ENCODE measurements at places on chromosomes 3 and 15.
A peak's percentile ranks its signal among the peaks of the same experiment; 100 is the strongest.

DNA sequence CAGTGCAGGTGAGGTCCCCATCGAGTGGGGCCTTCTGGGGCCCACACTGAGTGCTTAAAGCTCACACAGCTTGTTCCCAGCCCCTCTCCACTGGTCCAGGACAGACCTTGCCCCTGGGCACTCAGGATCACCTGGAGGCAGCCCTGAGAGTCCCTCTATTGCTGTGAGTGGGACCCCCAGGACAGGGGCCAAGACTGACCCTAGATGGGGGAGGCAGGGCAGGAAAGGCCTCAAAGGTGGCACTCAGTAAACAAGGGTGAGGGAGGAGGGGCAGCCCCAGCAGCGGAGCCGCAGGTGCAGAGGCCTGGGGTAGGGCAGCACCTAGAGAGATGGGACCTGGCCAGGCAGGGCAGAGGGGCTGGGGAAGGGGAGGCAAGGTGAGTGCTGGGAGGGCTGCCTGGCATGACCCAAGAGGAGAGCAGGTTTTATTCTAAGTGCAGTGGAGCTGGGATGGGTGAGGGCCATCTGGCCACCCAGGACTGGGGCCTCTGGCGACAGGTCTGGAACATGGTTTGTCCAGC lies 27.9 kb downstream of the CFAP100 start:
- DNase-seq, result no peak

DNA sequence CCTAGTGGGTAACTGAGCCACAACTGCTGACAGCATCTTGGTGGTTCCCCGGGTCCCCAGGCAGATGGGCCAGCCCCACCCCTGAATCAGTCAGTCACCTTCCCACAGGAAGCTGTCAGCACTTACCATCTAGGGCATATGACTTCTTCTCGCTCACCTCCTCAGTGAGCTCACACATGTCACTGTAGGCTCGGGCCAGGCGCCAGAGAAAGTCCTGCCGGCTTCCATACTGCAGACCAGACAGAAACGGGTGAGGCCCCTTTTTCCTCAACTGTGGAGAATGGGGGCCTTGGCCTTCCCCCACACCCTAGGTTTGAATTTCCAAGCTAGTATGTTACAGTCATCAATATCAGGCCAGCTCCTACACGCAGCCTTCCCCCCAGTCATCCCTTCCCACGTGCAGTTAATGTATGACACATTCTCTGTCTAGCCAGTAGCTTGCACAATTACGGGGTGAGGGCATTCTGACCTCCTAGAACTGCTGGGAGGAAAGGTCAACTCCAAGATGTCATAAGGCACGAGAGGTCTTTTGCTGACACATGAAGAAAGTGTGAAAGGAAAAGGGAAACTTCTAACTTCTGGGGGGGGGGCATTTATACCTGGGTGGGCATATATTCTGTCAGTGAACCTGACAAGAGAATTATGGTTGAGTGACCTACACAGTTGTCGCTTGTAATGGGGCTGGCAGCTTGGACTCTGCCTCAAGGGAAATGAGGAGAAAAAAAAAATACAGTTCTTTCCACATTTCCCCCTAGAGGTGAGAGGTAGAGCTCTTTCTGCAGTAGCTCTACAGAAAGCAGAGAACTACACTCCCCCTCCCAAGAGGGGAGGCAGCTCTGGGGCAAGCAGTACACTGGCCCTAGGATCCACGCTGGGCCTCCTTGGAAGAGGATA lies 10.9 kb downstream of the RMDN3 start:
- no peak for DNase-seq

GRCh38 chr15:98400120-98400519 lies 248.2 kb upstream of the IGF1R start:
- no peak for DNase-seq

DNA sequence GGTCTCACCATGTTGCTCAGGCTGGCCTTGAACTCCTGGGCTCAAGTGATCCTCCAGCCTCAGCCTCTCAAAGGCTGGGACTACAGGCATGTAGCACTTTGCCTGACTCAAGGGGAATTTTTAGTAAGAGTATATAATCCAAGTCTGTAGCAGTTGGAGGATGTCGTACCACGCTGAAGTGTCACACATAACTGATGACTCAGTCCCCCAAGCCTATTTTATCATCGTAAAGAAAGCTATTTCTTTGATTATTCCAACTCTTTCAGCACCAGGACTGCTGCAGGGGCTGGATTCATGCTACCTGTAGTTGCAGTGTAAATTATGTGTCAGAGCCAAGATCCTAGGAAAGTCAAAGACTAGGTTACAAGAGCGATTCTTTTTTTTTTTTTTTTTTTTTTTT lies 1.4 kb upstream of the PRKCI start:
- no peak for DNase-seq

GRCh38 chr3:19002606-19003005 lies 145.7 kb upstream of the KCNH8 start:
- no peak for DNase-seq

DNA sequence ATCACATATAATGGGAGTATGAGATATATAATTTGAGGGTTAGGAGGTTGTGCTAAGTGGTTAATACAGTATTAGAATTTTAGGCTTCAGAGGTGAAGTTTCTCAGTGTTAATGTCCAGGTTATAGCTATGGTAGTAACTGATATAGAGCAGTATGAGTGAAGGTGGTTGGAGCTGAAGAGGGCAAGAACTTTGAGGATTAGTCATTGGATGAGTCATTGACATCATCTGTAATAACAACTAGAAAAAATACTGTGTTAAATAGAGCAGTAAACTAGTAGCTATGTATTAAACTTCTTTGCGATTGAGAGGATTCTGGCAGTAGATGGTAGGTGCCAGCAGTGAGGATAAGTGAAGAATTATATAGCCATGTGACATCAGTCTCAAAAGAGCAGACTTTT lies 47.5 kb upstream of the EIF3J start:
- peak; percentile 19 for DNase-seq

DNA sequence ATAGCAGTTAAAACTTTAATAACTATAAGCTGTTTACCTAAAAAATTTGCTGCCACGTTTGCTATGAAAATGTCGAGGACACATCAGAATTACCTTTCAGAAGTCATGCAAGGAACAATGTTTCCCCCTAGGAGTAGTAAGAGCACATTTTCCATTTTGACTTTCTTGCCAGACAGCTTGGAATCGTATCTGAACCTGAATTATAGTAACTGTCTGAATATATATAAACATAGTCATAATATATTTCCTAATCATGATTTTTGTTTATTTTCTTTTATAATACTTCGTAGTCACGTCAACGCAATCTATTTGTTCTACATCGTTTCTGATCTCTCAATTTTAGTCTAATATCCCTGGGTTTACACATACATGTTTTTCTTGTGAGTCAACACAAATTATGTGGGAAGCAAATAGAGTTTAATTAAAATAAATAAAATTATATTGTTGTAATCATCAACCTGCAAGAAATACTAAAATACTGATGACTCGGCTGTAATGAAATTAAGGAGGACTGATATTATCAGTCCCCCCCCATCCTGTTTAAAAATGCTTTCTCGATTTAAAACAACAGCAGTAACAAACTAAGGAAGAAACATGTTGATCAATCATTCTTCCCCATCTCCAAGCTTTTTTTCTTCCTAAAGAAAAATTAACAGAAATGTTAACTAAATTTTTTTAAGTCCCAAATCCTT lies 78.4 kb downstream of the MME start:
- DNase-seq, result no peak

DNA sequence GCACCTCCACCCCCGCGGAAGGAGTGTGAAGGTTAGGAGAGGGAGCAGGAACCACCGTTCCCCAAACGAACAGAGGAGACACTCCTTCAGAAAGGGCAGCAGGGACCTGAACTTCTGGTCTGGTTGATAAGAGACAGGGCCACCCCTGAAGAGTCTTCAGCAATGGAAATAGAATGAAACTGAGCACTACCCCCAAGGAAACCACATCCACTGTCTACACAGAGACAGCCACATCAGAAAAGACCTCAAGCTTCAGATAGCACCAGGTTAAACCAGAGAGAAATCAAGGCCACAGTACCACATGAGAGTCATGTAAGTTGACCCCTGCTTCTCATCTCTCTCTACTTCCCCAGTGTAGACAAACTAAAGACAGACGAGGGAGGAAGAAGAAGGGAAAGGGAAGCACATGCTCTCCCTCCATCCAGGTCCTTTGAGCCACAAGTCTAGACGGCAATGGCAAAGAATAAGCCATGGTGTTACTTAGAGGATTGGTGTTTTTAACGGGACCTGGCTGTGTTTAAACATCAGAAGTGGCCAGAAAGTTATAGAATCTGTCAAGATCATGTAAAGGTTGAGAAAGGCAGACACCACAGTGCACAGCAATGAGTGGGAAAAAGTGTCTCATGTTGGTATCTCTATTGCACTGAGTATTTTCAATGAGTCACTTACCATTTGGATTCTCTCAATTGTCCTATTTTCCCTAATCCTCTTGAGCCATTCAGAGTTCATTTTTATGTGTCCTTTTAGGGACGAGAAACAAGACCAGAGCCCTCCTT lies 31.4 kb upstream of the CTNNB1 start:
- no peak for DNase-seq

GRCh38 chr15:95228856-95229555 lies 997.6 kb downstream of the MCTP2 start:
- no peak for DNase-seq

Measured in foreskin melanocyte (primary cell).